Left lung (tissue), 14 donors: ENCODE measurements at places on chromosomes 6 and 20. TPM values are rescaled to one million over a fixed set of nuclear protein-coding genes. Genes with fewer than 3 reads are reported as not detected.

GRCh38 chr6:38248500-38249234, 391.1 kb downstream of the BTBD9 start:
- no peak for DNase-seq
- no peaks in the 10 kb centered on the region for H3K27me3 ChIP-seq
- no peaks in the 10 kb centered on the region for H3K36me3 ChIP-seq
- no peak overlapping the region for H3K27ac ChIP-seq

GRCh38 chr20:48705240-48706115, 122.3 kb downstream of the PREX1 start:
- H3K4me3 ChIP-seq, result no peak overlapping the region
- no peak overlapping the region for H3K27ac ChIP-seq
- H3K4me1 ChIP-seq, result no peaks in the 10 kb centered on the region
- H3K27me3 ChIP-seq, result no peaks in the 10 kb centered on the region
- H3K36me3 ChIP-seq, result no peaks in the 10 kb centered on the region

ARMH2 gene
- not detected for total RNA-seq

PBOV1 gene
- total RNA-seq, result not detected

DNA sequence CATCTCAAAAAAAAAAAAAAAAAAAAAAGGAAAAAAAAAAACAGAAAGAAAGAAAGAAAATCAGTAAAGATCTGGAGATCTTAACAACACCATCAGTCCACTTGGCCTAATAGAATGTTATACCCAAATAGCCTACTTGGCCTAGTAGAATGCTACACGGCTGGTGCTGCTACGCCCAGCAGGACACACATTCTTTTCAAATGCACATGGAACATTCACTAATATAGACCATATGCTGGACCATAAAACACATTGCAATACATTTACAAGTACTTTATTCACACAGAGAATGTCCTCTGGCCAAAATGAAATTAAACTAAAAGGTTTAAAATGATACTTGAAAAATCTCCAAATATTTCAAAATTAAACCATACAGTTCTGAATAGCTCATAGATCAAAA, 80.0 kb upstream of the TNFAIP3 start:
- H3K4me1 ChIP-seq, result peaks cover 21% of the 10 kb centered on the region
- no peak overlapping the region for H3K27ac ChIP-seq
- H3K27me3 ChIP-seq, result no peaks in the 10 kb centered on the region
- H3K36me3 ChIP-seq, result no peaks in the 10 kb centered on the region
- no peak overlapping the region for H3K4me3 ChIP-seq
- DNase-seq, result no peak

DNA sequence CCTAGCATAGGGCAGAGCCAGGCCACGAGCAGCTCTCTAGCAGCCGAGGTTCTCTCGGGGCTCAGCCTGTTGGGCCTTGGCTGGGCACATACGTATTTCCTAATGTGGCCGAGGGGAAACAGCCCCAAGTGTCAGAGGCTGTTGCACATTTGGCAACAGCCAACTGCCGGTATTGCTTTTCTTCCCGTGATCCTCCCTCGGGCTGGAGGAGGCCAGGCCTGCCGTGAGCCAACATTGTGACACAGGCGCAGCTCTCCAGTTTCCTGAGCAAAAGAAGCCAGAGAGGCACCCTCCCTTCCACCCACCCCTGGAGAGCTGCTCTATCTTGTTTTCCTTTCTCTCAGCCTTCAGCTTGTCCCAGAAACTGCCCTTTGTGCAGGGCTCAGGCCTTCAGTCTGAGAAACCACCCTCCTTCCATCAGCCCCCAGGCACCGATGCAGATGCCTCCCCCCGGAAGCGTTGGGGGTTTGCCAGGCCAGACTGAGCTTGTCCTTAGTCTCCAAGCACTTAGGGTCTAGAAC, 5.1 kb upstream of the BPI start:
- H3K27ac ChIP-seq, result peak overlapping the region; percentile 82
- no peak for DNase-seq
- H3K4me1 ChIP-seq, result peaks cover 63% of the 10 kb centered on the region
- H3K36me3 ChIP-seq, result no peaks in the 10 kb centered on the region
- no peak overlapping the region for H3K4me3 ChIP-seq
- peaks cover 25% of the 10 kb centered on the region for H3K27me3 ChIP-seq

DNA sequence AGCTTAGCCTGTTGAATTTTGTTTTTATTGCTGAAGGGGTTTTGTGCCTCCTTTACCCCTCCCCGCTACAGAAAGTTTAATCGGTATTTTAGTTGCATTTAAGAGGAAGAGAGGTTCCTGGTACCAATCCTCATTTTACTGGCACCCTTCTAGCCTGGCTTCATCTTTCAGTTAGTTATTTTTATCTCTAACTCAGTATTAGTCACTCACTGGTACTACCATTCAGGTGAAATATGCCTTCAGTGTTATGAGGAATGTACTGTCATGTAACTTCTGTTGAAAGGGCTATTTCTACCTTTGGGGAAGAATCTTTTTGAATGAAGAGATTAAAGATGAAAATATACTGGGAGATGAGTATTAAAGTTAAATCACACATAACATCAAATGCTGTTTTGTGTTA, 211.8 kb downstream of the CDKAL1 start:
- H3K27me3 ChIP-seq, result no peaks in the 10 kb centered on the region
- H3K4me1 ChIP-seq, result no peaks in the 10 kb centered on the region
- peaks cover 9% of the 10 kb centered on the region for H3K36me3 ChIP-seq
- no peak overlapping the region for H3K4me3 ChIP-seq
- DNase-seq, result no peak

- H3K4me1 ChIP-seq, result no peaks in the 10 kb centered on the region
- no peak overlapping the region for H3K27ac ChIP-seq
- no peak overlapping the region for H3K4me3 ChIP-seq
Measured at GRCh38 chr20:14622796-14623195, 285.4 kb upstream of the FLRT3 start.

DNA sequence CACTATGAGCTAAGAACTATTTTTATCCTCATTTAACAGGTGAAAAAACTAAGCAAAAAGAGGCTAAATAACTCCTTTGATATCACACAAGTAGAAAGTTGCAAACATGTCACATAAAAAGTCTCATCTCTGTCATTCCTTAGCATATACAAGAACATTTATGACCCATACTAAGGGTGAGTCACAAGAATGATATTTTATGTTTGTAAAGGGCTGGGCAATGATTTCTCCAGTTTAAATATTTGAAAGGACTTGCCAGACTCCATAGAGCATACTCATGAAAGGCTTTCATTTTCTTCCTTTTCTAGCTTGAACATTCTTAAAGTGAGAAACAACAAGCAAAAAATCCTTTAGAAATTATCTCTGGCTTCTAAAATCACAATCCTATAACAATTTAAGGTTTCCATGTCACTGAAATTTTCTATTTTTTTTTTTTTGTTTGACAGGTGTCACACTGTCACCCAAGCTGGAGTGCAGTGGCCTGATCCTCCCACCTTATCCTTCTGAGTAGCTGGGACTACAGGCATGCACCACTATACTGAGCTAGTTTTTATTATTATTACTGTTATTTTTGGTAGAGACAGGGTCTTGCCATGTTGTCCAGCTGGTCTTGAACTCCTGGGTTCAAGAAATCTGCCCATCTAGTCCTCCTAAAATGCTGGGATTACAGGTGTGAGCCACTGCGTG, 338.0 kb upstream of the KHDRBS2 start:
- H3K27me3 ChIP-seq, result no peaks in the 10 kb centered on the region
- no peaks in the 10 kb centered on the region for H3K36me3 ChIP-seq
- no peak for DNase-seq
- no peak overlapping the region for H3K4me3 ChIP-seq
- H3K27ac ChIP-seq, result peak overlapping the region; percentile 37

CCM2L gene
- total RNA-seq, result 13.5 TPM

NFKBIE gene
- 12.1 TPM for total RNA-seq

TSHZ2 gene
- total RNA-seq, result 11.9 TPM

DNA sequence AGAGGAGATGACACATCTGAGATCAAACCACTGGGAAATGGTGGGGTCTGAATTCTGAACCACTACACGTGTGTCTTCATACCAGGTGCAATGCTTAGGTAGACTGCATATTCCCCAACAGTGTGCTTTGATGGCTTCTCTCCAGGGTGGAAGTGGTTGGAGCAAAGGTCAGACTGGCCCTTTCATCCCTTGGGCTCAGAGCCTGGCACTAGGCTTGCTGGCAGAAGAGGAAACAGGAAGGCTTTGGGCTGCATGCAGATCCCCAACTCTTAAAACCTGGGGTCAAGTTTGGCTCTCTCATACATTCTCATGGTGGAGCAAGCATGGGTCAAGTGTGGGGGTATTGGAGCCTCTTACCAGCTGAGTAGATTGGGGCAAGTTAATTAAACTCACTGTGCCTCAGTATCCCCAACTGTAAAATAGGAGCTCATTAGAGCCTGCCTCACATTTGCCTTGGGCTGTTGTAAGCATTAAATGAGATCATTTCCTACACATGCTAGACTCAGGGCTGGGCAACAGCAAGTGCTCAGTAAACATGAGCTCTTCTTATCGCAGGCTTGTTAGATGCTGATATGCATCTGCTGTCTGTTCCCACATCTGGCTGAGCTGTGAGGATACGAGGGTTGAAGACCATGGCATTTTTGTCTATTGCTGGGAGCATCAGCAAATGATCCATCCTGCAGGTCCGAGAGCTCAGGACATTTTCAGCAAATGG, 51.6 kb upstream of the FAM83D start:
- no peaks in the 10 kb centered on the region for H3K27me3 ChIP-seq
- no peaks in the 10 kb centered on the region for H3K36me3 ChIP-seq

DNA sequence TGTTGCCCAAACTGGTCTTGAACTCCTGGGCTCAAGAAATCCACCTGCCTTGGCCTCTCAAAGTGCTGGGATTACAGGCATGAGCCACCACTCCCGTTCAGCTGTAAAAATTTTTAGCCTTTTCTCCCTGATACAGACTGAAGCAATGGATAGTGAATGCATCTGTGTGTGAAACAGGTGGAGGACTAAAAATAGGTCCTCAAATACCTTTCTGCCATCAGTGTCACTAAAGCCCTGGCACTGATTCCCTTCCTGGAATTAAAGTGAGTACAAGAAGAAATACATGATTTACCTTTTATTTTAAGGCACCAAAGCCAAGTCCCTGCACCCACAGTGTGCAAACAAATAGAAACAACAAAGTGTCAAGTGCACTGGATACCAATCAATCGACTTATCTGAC, 25.1 kb downstream of the TULP4 start:
- no peaks in the 10 kb centered on the region for H3K27me3 ChIP-seq
- no peak for DNase-seq
- H3K36me3 ChIP-seq, result no peaks in the 10 kb centered on the region
- H3K4me3 ChIP-seq, result no peak overlapping the region
- H3K27ac ChIP-seq, result no peak overlapping the region

BMP5 gene
- 14.5 TPM for total RNA-seq

DNA sequence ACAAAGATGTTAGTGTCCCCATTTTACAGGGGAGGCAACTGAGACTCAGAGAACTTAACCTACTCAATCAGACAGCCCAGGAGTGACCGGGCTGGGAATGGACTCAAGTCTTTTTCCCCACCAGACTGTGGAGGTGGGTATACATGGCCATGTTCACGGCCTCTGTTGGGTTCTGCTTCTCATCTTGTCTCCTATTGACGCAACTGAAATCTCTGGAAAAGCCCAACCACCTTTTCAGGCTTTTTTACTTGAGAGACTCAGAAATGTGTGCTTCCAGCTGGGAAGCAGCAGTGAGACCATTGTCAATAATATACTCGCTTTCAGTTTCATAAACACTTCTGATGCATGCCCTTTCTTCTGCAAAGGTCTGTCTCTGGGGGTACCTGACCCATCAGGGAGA, 70.7 kb downstream of the SOBP start:
- no peaks in the 10 kb centered on the region for H3K36me3 ChIP-seq
- no peak overlapping the region for H3K4me3 ChIP-seq
- H3K27ac ChIP-seq, result no peak overlapping the region
- H3K4me1 ChIP-seq, result no peaks in the 10 kb centered on the region
- no peaks in the 10 kb centered on the region for H3K27me3 ChIP-seq
- peak; percentile 34 for DNase-seq

DNA sequence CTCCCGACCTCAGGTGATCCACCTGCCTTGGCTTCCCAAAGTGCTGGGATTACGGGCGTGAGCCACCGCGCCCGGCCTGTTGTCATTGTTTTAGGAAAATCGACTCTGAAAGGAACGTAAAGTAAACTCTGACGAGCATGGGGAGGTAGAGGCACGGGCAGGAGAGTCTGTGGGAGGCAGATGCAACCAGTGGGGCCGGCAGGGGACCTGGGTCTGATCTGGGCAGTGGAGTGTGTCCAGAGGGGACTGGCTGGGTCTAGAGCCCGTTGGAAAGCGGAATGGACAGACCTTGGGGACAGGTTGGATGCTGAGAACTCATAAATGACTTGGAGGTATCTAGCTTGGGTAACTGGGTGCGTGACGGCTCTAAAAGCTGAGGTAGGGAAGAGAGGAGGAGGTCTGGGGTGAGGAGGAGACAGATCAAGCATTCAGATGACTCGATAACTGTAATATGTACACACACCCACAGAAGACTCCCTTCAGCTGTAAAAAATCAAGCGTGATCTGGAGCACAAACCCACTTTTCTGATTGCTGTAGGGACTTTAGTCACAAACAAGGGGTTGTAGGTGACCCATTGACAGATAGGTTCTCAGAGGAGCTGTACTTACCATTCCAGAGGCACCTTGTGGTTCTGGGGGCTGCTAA, 22.4 kb downstream of the MANBAL start:
- H3K27ac ChIP-seq, result peak overlapping the region; percentile 31
- DNase-seq, result no peak
- peaks cover 66% of the 10 kb centered on the region for H3K36me3 ChIP-seq
- H3K4me3 ChIP-seq, result no peak overlapping the region
- no peaks in the 10 kb centered on the region for H3K27me3 ChIP-seq

MEP1A gene
- total RNA-seq, result not detected

DNA sequence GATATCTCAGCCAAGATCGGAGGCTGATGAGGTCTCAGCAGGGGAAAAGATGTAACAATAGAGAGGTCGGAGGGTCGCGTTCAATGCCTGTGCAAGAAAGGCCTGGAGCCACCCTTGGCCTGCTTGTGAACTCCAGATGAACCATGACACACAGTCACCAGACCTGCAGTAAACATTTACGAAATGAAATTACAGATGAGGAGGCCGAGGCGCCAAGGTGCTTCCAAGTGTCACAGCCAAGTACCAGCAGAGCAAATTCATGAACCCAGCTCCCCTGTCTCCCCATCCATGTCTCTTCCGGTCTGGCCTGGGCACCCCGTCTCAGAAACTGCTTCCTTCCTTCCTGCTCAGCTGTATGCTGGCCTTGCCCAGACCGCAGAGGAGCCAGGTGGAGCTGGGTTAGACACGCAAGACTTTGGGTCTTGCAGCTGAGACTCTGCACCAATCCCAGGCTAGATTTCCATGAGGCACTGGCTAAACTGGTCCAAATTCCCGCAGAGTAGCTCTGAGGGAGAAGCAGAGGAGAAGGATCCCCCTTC, 48.1 kb downstream of the CHMP4B start:
- no peaks in the 10 kb centered on the region for H3K36me3 ChIP-seq
- no peak for DNase-seq
- H3K4me1 ChIP-seq, result no peaks in the 10 kb centered on the region
- no peaks in the 10 kb centered on the region for H3K27me3 ChIP-seq
- peak overlapping the region; percentile 53 for H3K27ac ChIP-seq

RNF182 gene
- 2.5 TPM for total RNA-seq

DNA sequence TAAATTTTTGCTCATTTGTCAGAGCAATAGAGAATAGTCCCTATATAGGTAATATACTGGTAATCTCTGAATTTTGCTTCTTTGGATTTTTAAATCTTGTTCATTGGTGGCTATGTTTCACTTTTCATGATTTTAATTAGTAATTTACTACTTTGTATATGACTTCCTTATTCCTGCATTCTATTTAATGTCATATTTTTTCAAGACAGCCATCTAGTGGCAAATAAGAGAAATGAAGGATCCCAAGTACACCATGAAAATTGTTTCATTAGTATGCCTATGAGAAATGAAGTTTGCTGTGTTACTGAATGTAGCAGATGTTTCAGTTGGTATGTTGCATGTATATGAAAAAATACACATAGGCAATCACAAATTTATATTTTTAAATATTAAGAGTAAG, 82.4 kb downstream of the ZNF292 start:
- no peaks in the 10 kb centered on the region for H3K4me1 ChIP-seq
- H3K36me3 ChIP-seq, result peaks cover 22% of the 10 kb centered on the region
- H3K27ac ChIP-seq, result no peak overlapping the region
- no peak overlapping the region for H3K4me3 ChIP-seq
- H3K27me3 ChIP-seq, result no peaks in the 10 kb centered on the region
- no peak for DNase-seq

LPIN3 gene
- 10.8 TPM for total RNA-seq
